ENCODE measurements at places on chromosomes 7 and 10. TPM values are rescaled to one million over a fixed set of nuclear protein-coding genes. Genes with fewer than 3 reads are reported as not detected.

GRK5 gene
- 1.9 TPM for total RNA-seq

STRIP2 gene
- total RNA-seq: 6.5 TPM

DNA sequence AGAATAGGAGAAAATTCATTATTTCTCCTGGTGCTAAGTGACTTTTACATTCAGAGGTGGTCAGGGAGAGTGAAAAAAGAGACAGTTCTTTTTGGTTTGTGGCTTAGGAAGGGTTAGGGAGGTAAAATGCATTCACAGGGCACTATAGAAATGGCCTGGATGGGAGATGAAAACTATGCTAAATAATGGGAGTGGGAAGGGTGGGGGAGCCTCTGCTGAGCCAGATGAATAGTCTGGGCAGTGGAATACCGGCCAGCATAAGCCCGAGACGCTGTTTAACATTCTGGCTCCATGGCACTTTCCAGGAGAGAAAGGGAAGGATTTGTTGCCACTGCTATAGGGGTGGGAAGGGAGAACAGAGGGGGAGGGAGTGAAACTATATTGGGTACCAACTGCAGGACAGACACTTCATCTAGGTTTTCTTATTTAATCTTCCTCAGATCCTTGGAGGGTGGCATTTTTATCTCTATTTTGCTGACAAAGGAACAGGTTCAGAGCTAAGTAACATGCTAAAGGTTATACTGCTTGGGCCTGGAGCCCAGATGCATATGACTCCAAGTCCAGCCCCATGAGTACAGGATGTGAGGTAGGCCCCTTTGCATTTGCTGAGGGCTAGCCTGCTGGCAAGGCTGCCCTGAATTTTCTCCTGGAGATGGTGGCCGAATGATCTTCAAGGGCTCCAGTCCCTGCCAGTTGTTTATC lies 372.4 kb downstream of the CCSER2 start:
- no peak for DNase-seq

DNA sequence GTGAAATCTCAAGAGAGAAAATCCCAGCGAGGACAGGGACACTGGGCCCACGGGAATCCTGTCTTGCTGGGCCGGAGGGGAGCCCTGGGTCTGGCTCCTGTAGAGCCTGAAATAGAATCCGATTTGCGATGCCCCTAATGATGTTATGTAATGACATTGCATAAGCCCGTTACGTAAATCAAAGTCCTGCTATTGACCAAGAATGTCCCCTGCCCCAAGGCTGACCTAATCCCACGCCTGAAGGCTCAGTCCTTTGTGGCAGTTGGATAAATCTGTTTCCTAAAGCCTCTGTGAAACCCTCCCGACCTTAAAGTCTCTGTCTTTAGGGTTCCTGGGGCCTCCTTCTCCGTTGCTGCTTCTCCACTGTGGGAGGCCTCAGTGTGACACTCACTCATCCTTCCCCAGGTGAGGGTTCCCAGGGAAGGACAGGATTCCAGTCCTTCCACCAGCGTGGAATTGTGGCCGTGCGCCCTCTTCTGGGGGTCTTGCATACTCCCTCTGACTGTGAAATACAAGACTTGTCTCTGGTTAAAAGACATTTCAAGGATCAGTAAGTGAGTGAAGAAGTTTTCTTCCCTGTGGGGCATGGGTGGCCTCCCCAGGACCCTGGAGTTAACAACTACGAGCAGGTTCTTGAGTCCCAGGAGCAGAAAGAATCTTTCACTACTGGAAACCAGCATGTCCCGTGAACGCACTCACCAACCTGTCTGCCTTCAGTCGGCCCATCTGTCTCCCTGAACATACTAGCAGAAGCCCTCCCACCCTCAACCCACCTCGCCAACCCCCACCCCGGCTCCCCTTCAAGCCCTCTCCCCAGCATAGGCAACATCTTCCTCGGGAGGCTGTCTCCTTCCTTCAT lies 19.8 kb downstream of the ZNF467 start:
- DNase-seq: peak; percentile 79

DNA sequence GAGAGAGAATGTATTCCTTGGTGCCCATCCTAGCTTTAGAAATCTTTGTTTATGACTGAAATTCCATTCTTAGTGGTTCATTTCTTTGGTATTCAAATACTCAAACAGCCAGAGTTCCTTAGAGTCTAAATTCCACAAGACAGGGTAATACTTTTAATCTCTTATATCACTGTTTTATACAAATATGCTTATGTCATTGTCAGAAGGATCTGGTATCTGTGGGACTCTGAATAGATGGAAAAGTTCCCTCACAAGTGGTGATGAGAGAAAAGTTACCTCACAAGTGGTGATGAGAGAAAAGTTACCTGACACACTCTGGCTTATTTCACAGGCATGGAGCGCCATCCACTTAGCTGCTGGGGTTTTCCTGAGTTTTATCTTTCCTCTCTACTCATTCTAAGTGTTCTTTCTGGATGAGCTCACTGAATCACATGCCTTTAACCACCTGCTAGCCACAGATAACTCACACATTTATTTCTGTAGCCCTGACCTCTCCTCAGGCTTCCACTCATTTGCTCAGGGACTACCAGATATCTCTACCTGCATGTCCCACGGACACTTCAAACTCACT lies 784.0 kb downstream of the SUGCT start:
- no peak for DNase-seq

DNA sequence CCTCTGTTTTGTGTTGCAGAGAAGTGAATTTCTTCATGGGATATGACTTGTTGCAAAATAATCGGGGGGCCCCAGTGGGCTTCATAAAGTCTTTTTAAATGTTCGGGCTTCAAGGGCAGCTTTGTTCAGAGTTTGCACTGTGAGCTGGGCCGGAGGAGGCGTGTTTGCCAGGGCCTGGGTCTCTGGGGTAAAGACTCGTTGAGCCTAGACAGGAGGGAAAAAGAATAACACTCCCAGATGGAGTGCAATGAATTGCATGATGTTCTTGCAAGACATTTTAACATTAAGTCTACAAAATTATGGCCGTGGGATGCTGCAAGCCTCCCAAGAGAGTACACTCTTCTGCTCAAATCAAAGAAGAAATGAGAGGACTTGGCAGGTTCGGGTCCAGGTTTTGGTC lies 23.6 kb downstream of the BMPER start:
- DNase-seq: no peak
